ENCODE measurements at places on chromosomes 16 and 17.
A peak's percentile ranks its signal among the peaks of the same experiment; 100 is the strongest.

- peak; percentile 90 for DNase-seq
Observed at GRCh38 chr17:50841949-50842354, 6.6 kb downstream of the WFIKKN2 start.

- no peak for DNase-seq
Observed at GRCh38 chr17:58269557-58270291, 11.0 kb downstream of the MPO start.

DNA sequence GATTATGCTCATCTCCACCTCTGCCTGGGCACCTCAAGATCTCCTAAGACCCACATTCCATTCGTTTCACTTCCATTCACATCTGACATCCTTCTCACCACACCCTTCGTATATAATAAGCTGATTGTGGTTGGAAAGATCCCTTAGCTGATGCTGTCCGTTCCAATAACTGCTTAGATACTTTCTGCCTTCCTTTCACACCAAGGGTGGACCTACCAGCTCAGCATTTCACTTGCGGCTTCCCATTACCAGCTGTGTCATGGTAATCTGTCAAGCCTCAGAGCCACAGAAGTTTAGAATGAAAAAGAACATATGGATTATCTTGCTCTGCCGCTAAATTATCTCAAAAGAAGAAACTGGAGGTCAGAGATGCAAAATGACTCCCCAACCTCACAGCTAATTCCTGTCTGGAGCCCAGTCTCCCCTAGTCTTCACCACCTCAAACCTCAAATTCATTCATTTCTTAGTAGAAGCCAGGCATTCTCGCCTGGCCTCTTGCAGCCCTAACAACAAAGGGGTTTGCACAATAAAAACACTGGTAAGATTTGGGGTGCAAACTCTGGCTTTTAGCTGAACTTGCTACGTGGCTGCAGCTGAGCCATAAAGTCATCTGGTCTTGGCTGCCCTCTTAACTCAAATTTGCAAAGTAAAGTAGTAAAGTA is 182.8 kb upstream of the HS3ST3A1 start:
- no peak for DNase-seq

GRCh38 chr17:39252788-39253460 is 27.2 kb upstream of the STAC2 start:
- peak; percentile 67 for DNase-seq

DNA sequence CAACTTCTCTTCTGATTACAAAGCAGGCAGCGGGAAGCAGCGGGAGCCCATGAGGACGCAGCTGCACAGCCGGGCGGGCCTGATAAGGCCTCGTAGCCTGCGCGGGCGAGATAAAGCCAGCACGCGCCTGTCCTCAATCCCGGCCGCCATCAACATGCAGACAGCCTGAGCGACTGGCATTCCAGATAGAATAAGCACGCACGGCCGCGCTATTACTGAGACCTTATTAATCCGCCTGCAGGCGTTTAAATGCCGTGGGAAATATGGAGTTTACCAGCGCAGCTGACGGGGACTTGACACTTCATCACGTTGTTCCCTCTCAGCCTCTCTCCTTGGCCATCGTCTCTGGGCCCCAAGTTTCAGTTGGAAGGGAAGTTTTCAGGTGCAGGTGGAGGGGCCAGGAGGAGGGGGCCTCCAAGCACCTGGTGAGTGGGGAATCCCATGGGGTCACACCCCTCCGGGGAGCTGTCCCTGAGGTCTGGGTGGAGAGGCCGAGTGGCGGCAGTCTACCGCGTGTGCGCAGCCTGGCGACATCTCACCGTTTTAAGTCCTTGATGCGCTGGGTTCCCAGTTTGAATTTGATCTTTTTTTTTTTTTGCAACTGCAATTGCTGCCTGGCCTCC is 27.3 kb upstream of the CBFA2T3 start:
- peak; percentile 62 for DNase-seq

- peak; percentile 68 for DNase-seq
Observed at GRCh38 chr17:10792151-10792550, 11.7 kb downstream of the TMEM238L start.

DNA sequence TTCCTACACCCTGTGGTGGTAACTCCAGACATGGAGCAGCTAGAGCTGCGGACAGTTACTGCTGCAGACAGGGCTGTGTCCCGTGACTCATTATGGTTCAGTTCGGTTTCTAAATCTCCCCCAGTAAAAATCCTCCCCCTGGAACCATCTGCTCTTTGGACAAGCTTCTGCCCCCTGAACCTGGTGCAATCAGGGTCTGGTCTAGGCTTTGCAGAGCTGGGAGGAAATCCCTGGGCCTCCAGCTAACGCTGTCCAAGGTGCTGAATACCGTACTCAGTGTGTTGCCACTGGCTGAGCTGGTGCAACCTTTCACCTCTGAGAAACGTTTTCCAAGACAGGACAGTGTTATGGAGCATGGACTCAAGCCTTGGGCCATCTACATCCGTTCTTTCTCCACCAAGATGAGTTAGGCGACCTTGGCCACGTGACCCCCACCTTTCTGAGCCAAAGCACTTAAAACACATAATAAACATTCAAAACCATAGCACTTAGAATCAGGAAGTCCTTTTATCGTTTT is 142.0 kb downstream of the CPPED1 start:
- DNase-seq = peak; percentile 88
